ENCODE measurements at places on chromosomes 16 and 17.

- DNase-seq, result no peak
These were observed 10.4 kb downstream of the RAI1 start for GRCh38 chr17:17691468-17692263.

DNA sequence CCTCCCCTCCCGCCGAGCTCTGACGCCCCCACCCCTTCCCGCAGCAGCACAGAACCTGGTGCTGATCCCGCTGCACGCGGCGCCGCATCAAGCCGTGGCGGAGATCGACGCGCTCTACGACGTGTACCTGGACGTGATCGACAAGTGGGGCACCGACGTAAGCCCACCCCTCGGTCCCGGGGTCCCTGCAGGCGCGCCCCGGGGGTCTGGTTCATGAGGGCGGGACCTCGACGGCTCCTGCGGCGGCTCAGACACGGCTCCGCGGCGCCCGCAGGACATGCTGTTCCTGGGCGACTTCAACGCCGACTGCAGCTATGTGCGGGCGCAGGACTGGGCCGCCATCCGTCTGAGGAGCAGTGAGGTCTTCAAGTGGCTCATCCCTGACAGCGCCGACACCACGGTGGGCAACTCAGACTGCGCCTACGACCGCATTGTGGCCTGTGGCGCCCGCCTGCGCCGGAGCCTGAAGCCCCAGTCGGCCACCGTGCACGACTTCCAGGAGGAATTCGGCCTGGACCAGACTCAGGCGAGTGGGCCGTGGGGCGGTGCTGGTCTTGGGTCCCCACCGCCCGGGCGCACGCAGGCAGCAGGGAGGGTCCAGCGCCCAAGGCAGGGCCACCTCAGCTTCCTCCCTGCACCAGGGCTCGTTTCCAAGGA lies 1.4 kb downstream of the DNASE1L2 start:
- no peak for DNase-seq

GRCh38 chr17:79934653-79934970 lies 95.4 kb upstream of the CBX4 start:
- no peak for DNase-seq

- DNase-seq, result no peak
These were observed 191.8 kb downstream of the PRKCA start for GRCh38 chr17:66494023-66494803.

- DNase-seq, result no peak
These were observed 32.5 kb upstream of the CDH8 start for GRCh38 chr16:62068747-62069146.

GRCh38 chr17:31581491-31581890 lies 190.0 kb downstream of the RAB11FIP4 start:
- no peak for DNase-seq
